ENCODE measurements at places on chromosomes 4 and X.

- no peak for DNase-seq
Measured at GRCh38 chr4:98505992-98506391, 152.4 kb downstream of the TSPAN5 start.

GRCh38 chrX:14476205-14476604 lies 53.1 kb upstream of the GLRA2 start:
- no peak for DNase-seq

DNA sequence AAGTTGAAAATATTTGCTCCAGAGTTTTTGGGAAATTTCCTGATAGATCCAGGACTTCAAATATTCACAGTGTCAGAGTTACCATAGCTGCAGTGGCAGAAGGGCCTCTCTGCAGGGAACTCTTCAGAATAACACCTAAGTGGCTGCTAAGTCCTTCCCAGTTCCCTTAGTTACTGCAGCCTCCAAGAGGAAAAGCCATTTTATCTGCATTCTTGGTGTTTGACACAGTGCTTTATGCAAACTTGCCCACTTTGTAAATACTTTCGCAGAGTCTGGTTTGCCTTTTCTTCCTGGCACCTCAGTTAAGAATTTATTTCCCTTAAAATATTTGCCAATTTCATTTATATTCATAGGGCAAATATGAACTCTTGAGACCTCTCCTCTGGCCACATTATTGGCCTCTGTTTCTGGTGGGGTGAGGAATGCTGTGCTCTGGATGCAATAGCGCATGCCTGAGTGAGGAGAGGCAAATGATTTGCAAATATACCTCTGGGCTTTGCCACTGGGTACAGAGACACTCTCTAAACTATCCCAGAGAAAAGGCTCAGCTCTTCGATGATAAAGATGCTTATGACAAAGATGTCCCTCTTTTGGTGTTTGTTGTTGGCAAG lies 566.3 kb upstream of the NR3C2 start:
- no peak for DNase-seq

- DNase-seq: no peak
Measured at GRCh38 chr4:54550395-54551171, 107.2 kb upstream of the KIT start.

DNA sequence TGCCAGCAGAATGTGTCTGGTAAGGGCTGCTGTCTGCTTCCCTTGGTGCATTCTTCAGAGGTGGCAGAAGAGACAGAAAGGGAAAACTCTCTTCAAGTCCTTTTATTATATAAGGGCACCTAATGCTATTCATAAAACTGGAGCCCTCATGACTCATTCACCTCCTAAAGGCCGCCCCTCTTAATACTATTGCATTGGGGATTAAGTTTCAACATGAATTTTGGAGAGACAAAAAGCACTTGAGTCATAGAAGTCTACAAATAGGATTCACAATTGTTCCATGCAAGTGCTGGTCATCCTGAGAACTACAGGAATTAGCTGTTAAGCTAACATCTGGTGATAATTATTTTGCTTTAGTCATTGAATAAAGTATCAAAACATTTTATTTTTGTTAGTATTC lies 349.5 kb downstream of the HS3ST1 start:
- no peak for DNase-seq

DNA sequence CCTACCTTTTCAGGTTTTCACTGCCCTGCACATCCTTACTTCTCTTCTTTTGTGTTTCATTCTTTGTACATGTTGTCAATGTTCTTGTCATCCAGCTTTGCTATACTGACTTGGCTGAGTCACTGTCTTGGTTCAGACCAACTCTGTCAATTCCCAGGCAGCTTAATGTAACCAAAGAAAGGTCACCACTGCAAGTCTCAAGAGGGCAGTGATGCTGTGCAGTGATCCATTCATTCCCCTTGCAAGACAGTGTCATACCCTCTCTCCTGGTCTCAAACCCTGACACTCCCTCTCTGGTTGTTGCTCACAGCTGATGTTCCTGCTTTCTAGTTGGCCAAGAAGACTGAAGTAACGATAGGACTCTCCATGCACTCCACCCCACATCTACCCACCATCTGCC lies 17.5 kb downstream of the RAB39B start:
- DNase-seq: no peak

- no peak for DNase-seq
Measured at GRCh38 chrX:151815398-151815797, 80.9 kb downstream of the CNGA2 start.

- no peak for DNase-seq
Measured at GRCh38 chrX:131917588-131917987, 105.5 kb upstream of the STK26 start.

DNA sequence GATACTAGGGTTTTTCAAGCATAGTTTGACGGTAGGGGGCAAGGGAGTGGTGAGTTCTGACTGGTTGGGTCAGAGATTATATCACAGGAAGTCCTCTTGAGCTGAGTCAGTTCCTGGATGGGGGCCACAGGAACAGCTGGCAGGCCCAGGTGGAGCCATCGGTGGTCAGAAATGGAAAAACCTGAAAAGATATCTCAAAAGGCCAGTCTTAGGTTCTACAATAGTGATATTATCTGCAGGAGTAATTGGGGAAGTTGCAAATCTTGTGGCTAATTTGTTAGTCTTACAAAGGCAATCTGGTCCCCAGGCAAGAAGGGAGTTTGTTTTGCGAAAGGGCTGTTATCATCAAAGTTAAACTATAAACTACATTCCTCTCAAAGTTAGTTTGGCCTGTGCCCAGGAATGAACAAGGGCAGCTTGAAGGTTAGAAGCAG lies 159.3 kb downstream of the PTCHD1 start:
- no peak for DNase-seq

- DNase-seq: no peak
Measured at GRCh38 chrX:15913146-15913545, 58.5 kb upstream of the AP1S2 start.

DNA sequence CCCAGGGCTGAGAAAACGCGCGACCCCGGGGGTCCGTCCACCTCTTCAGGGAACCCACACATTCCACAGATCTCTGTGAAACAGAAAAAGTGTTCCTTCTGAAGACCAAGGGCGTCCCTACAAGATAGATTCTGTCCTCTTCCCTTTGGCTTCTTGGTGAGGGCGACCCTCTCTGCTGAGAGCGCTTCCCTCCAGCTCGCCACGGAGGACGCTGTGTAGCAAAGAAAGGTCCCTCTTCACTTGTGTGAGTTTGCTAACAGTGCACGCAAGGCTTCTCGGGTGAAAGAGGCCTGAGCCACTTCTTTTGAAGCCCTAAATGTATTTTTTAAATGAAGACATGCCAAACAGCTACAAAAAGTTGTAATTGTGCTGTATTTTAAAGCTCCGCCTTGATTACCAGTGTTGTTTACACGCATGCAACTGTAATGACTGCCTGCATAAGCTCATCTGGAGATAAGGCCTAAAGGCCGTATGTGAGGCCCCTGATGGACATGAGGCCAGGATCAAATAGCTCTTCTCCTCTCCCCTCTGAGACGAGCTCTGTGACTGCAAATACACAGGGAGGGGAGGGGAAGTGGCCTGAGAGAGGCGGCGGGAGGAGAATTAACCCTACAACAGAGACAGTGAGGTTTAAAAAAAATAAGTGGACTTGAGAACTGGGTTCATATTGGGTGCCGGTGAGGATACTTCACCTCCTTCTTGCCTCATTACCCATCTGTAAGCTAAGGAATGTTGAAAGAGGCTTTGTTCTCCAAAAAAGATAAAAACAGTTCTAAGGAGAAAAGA lies 95.5 kb downstream of the SOWAHB start:
- DNase-seq: no peak

DNA sequence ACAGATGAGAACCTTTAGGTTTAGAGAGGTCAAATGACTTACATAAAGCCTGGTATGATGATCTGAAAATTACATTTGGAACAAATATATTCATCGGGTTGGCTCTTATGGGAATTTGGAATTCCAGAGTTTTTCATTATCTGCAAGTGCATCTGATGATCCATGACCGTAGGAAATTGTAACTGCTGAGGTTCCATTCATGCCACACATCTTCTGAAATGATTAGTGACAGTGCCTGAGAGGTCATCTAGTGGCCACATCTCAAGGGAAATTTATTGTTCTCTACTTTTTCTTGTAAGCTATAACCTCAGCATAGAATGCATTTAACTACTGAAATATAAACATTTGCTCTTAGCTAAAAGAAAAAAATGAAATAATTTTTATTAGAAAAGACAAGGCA lies 105.8 kb upstream of the NWD2 start:
- DNase-seq: no peak

GRCh38 chr4:45358573-45359506 lies 632.5 kb upstream of the GNPDA2 start:
- DNase-seq: no peak

DNA sequence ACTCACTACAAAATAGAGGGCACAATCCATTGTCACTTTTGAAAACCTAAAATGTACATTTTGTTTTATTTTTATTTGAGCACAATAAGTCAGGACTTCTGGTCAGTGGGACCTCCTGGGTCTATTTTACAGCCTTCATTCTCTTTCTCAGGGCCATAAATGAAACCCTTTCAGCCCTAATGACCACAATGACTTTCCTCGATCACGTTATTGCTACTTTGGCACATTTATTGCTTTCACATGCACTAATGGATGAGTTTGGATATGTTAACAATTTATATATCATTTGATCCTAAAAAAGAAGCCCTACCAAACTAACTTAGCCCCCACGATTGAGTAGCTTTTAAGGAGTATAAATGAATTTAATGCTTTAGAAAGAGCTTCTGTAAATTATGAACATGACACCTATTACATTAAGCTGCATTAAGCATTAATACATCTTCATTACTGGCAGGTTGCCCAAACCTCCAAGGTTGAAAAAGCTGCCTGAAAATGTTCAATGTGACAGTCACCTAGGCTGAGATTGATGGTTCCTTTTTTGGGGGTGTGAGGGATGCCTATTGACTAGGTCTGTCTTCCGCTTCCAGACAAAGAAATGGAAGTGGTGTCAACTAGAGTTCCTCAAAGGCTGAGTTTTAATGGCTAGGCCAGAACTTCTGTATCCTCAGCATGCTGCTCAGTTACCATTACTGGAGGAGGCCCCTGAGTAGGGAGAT lies 296.4 kb downstream of the GPAT3 start:
- no peak for DNase-seq

DNA sequence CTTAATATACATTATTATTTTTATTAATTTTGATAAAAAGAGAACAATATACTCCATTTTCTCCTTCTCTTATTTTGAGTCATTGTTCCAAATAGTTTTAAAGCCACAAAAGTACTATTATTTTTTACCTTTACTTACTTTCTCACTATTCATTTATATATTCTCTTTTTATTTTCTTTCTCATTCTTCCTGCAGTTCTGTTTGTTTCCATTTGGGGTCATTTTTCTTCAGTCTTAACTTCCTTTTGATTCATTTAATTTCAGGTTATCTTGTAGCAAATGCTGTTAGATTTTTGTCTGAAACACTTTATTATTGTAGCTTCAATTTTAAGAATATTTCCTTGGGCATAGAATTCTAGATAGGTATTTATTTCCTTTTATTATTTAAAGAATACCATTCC lies 438.6 kb upstream of the EPHA5 start:
- DNase-seq: no peak

GRCh38 chr4:70518716-70519115 lies 347 bp downstream of the AMTN start:
- no peak for DNase-seq

DNA sequence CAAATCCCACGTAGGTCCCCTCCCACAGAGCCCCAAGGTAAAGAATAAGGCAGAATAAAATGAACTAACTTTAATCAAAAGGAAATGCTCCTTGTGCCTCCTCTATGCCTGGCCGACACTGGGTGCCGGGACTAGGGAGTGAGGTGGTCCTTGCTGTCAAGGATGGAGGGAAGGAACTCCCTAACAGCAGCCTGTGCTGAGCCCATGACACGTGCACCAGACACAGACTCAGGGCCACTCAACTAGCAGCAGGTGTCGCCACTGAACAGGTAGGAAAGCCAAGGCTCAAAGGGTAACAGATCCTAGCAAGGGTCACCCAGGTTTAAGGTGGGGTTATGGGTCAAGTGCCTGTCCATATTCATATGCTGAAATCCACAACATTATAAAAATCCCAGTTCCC lies 29.2 kb downstream of the MSX1 start:
- no peak for DNase-seq

- DNase-seq: no peak
Measured at GRCh38 chrX:79035421-79035820, 90.2 kb downstream of the P2RY10 start.

- no peak for DNase-seq
Measured at GRCh38 chr4:89288430-89288829, 19.2 kb downstream of the GPRIN3 start.

DNA sequence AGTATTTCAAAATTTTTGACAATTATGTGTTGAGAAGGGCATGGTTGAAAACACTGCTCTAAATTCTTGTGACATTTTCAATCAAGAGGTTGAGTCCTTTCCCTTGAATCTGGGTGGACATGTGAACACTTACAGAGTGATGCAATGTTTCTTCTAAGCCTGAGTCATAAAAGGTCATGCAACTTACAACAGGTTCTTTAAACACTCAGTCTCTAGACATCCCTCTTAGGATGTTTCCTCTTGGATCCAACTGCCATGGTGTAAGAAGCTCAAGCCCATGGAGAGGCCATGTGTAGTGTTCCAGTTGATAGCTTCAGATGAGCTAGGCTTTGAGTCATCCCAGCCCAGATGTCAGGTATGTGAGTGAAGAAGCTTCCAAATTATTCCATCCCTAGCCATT lies 232.2 kb upstream of the MAOA start:
- no peak for DNase-seq

GRCh38 chr4:37754410-37755185 lies 68.4 kb upstream of the RELL1 start:
- no peak for DNase-seq

GRCh38 chr4:24793219-24794005 lies 2.0 kb upstream of the SOD3 start:
- DNase-seq: no peak

DNA sequence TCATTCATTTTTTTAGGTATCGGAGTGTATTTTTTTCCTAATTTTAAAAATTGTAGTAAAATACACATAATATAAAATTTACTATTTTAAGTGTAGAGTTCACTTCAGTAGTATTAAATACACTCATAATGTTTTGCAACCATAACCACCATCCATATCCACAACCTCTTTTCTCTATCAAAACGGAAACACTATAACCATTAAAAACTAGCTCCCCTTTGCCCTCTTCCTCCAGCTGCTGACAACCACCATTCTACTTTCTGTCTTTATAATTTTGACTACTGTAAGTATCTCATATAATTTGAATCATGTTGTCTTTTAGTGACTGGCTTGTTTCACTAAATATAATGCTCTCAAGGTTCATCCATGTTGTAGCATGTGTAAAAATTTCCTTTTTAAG lies 205.4 kb upstream of the CXorf51B start:
- DNase-seq: no peak
